ENCODE measurements at places on chromosomes 4 and X.

DNA sequence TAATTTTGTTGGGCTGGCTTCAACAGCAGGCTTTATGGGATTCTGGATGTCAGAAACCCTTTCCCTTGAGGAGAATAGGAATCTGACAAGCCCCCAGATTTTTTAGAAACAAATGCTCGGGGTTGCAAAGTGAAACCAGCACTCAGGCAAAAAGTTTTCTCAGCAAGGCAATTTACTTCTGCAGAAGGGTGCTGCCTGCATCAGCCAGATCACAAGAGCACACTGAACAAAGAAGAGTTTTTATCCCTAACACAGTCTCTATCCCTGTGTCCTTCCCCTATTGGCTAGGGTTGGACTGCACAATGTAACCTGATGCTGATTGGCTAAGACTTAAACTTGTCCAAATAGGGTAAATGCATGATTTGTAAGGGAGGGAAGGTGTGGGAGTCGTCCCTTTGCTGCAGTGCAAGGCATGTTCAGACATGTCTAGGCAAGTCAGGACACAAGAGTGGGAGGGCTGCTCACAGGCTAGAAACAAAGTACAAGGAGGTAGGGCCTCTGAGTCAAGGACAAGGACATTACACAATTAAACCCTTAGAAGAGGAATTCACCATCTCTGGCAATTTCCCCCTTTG, 175.8 kb downstream of the CCNG2 start:
- DNase-seq: no peak

GRCh38 chr4:56272927-56273326, 114.4 kb downstream of the AASDH start:
- DNase-seq: no peak

DNA sequence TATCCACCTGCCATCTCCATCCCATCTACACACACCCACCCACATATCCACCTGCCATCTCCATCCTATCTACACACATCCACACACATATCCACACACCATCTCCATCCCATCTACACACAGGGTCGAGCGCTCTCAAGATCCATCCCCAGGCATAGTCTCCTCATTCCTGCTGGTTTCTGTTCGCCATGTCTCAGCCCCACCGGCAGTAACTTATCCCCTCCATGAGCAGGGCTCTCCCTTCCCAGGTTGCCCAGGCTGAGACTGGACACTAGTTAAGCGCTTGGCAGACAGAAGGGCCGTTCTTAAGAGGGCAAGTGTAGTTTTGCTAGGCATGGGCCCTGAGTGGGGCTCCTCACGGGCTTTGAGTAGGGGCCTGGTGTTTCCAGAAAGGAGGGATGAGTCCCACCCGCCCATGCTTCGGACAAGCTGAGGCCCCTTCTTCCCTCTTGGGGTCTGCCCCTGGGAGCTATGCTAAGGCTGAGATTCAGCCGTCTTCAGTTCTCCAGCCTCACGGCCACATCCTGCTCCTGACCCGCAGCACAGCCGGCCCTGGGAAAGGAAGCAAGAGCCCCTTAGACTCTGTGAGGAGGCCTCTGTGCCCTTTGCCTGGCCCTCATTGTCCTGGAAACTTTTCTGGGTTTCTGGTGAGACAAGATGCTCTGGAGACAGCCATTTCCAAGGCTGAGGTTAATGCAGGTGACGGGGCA, 20.4 kb downstream of the TMEM271 start:
- no peak for DNase-seq

DNA sequence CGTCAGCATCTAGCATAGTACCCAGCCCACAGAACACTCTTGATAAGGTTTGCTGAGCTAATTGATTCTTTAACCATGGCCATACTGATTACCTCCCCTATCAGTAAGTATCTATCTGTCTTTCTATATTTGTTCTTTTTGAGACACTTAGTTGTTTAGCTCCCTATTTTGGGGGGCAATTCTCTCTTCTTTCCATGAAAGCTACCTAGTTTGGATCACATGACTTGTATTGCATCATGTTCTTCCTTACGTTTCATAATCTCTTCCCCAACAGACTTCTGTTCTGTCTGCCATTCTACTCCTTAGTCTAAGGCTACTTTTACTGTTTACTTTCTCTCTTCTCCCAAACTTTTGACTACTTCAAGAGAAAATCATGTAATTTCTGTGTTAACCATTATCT, 39.0 kb downstream of the TBC1D19 start:
- DNase-seq: no peak

DNA sequence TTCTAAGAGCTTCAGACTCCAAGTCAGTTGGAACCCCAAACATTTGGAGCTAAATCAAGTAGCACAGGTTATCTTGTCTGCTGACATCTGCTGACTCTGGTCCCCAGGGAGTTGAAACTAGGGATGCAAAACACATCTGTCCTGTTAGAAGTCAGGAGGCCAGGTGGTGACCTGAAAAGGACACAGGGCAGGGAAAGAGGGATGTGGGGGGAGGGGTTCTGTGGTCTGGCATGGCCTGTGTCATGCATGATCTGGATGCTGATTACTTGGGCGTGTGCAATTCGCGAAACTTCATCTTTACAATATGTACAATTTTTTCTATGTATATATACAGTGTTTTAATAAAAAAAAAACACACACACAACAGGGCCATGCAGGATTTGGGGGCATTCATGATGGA, 55.3 kb downstream of the FHDC1 start:
- no peak for DNase-seq

- DNase-seq: no peak
These were observed 4.5 kb downstream of the PLXNB3 start for GRCh38 chrX:153768311-153769157.

DNA sequence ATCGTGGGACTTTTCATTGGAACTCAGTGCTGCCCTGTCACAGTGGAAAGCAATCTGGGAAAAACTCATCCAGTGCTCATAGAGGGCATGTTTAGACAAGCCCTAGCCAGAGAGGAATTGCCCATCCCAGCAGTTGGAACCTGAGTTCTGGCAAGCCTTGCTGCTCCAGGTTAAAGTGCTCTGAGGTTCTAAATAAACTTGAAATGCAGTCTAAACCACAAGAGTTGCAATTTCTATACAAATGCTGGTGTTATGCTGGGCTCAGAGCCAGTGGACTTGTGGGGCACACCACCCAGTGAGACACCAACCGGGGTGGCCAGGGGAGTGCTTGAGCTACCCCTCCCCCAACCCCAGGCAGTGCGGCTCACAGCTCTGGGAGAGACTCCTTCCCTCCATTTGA, 142.8 kb upstream of the PPP1R2C start:
- no peak for DNase-seq

DNA sequence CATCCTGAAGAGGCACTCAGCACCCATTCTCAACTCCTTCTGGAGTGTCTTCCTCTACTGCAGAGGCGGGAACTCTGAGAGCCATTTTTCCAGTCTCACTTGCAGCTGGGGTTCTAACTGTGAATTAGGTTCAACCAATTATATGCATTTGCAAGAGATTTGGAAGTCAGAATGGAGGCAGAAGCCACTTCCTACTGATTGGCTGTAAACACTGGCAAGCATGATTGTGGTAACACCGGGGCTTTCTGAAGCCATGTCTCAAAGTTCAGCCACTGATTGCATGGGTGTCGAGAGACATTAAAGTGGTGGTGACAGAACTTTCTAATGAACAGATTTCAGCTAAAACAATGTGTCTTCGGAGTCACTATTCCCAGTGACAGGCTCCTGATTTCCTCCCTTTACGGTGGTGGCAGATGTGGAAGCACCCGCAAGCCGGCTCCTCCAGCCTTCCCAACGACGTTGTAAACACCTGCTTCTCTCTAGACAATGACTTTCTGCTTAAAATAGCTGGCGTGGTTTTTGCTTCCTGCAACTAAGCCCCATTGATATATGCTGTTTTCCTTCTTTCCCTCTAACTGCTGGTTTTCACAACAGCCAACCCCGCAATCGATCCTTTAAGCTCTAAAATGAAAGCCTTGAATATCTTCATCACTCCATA, 92.0 kb downstream of the IRF2 start:
- no peak for DNase-seq

DNA sequence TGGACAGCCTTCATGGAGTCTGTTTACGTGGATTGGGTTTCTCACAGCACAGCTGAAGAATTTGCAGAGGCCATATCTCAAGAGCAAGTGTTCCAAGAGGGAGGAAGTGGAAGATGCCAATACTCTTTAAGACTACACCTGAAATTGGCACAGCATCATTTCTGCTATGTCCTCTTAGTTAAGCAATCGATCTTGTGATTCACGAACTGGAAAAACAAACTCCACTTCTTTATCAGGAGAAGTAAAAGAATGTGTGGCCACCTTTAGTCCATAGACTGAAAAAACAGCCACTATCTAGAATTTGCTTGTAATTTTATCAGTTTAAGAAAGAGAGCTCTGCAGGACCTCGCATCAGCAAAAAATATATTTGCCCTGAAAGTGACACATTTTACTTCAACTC, 473.1 kb upstream of the ATOH1 start:
- DNase-seq: no peak

DNA sequence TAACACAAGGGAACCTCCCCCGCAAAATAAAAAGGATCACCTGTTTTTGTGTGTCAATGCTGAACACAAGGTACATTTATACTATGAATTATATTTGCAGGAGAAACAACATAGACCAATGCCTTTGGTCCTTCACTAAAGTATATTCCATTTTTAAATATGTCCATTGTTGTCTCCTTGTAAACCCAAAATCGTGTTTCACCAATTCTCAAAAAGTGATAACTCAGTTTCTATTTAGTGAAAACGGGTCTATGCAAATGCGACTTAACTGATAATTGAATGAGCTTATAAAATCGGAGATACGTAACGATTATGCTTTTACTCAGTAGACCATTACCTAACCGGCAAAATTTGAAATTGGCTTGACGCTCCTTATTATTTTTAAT, 2.1 kb downstream of the BRWD3 start:
- no peak for DNase-seq

DNA sequence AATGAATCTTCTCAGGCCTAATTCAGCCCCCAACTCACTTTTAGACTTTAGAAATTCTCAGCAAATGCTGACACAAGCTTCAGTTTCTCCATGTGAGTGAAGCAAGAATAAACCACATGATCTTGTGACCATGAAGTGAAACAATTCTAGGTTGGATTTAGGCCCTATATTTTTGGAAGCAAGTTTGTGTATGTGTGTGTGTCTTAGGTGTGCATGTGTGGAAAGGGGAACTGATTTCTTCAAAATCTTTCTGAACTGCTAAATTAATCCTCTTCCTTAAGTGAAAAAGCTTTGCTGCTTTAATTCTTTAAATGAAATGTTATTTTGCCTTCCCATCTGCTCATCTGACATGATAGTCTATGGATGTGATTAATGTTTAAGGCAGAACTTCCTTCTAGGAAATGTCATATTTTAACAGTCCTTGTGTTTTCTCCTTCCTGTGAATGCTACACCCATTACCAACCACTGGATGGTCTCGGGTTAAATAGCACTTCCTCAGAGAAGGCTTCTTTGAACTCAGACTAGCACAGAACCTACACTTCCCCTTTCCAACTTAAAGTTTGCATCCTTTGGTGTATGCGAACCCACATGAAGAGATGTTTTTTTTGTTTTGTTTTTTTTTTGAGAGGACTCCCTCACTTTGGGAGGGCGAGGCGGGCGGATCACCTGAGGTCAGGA, 1.2 kb upstream of the TMEM144 start:
- DNase-seq: no peak

DNA sequence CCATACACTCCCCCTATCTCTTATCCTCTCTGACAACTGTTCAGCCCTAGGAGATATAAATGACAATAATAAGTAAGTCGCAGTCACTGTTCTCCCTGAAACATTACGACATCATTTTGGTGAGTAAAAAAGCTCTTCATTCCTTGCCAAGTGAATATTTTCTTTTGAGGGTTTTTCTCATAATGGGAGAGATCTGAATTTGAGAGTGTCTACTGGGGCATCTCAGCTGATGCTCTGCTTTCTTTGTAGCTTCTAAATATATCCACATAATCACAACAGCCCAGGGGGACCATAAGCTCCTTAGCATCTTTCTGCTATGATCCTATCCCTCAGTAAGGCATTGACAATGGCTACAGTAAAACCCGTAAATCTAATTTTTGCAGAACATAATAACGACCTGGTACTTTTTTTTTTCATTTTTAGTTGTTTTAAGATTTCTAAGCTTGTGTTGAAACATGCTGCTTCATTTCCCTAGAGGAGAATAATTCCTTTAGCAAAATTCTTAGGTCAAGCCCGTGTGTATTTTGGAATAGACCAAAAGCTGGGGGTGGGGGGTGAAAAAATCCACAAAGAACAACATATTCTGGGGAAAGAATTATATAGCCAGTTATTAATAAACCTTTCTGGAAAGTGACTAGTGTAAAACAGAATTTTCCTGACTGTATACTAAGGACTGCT, 78.1 kb upstream of the GPM6B start:
- no peak for DNase-seq

DNA sequence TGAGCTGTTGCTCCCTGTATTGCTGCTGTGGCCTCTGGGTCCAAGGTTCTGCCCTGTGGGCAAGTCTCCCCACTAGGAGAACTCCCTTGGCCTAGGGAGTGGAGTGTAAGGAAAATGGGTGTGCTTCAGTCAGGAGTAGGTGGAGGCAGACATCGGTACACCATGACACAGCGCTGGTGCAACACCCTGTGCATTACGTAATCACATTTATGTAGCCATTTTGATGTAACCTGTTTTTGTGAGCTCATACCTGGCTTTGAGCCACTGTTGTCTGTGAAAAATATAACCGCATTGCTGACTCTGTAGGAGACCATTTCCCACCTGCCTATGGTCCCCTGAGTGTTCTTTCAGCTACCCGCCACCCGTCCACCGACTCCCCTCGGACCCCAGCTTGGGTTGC, 700.5 kb upstream of the AGA start:
- no peak for DNase-seq

DNA sequence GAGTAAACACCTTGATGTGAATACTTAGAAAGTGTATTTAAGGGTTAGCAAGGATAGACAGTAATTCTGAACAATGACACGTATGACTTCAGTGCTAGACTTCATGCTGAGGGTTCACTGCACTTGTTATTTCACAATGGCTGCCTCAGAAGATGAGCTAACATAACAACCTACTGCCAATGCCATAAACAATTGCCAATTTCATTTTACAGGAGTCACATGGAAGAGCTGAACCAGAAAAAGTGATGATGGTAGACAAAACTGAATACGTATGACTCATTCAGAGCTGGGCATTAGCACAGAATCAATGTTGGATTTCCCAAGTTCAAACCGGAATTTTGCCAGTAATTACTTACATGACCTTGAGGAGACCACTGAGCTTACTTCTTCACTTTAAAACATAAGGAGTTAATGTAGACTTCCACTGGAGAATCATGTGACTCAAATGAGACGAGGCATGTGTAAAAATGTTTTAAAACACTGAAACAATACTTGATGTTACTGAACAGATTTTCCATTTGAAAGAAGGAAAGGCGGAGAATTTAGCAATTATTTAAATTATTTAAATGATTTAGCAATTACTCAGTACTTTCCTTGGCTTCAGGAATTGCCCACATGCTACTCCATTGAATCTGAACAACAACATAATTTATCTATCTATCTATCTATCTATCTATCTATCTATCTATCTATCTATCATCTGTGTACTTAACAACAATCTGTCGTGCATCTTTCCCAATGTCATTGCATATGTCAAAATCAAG, 868.5 kb upstream of the SLIT2 start:
- DNase-seq: no peak

- no peak for DNase-seq
These were observed 70.5 kb downstream of the SEC24D start for GRCh38 chr4:118765399-118765798.
